ENCODE measurements at places on chromosomes 6 and 20.

GRCh38 chr6:7978736-7979135, 68.1 kb upstream of the TXNDC5 start:
- no peak for DNase-seq

DNA sequence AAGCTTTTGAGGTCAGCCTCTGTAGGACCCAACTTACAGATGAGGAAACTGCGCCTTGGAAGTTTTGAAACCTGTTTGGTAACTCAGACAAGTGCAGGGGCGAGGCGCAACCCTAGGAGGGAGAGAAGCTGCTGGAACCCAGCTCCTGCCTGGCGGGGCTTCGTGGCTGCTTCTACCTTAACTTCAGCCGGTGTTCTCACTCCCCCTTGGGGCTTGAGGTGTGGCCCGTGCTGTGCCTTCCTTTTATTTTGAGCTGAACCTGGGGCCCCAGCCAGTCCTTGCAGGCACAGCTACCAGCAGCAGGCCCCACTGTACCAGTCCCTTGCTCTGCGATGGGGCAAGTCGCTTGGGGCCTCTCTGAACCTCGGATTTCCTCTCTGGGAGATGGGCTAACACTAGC, 12.0 kb downstream of the RBM38 start:
- DNase-seq, result no peak

- no peak for DNase-seq
Observed at GRCh38 chr20:41784209-41784958, 166.2 kb upstream of the CHD6 start.

GRCh38 chr6:117480651-117481050, 1.8 kb upstream of the DCBLD1 start:
- DNase-seq, result no peak

- no peak for DNase-seq
Observed at GRCh38 chr20:62902926-62903615, 23.2 kb downstream of the DIDO1 start.
